Pancreas (tissue), 10 donors: ENCODE measurements at places on chromosomes 3 and 15. TPM values are rescaled to one million over a fixed set of nuclear protein-coding genes. Genes with fewer than 3 reads are reported as not detected.

Gene SPESP1
- 0.61 TPM for polyA plus RNA-seq

GRCh38 chr3:95934181-95934580 lies 880.2 kb upstream of the EPHA6 start:
- no peak for DNase-seq
- H3K36me3 ChIP-seq, result no peaks in the 10 kb centered on the region
- H3K27ac ChIP-seq, result no peak overlapping the region
- peaks cover 6% of the 10 kb centered on the region for H3K4me1 ChIP-seq
- H3K27me3 ChIP-seq, result no peaks in the 10 kb centered on the region
- no peak overlapping the region for H3K4me3 ChIP-seq

Gene DPPA2
- polyA plus RNA-seq, result not detected

GRCh38 chr3:115588201-115589115 lies 34.9 kb upstream of the GAP43 start:
- no peaks in the 10 kb centered on the region for H3K4me1 ChIP-seq
- no peak overlapping the region for H3K27ac ChIP-seq
- DNase-seq, result no peak
- H3K27me3 ChIP-seq, result no peaks in the 10 kb centered on the region
- H3K36me3 ChIP-seq, result no peaks in the 10 kb centered on the region
- H3K4me3 ChIP-seq, result no peak overlapping the region

DNA sequence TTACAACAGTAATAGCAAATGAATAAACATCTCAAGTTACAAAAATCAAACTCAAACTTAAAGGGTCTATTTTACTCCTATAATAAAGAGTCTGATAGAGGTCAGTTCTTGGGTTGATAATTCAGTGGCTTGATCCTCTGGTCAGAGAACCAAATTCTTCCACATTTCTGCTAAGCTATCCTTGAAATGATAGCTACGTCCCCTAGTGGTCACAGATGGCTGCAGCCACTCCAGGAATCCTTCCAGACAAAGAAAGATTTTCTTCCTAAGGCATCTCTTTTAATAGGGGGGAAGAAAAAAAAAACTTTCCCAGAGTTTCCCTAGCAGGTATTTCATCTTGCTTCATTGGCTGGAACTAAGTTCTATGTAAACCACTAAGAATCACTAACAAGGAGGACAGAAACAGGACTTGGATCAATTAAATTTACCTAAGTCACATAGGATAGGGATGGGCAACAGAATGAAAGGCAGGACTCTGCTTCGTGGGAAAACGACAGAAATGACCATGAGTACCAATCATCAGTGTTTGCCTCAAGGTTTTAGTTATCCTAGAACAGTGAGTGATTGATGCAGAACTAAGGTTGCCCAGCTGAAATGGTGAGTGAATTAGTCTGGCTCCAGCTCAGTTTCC lies 160.7 kb downstream of the STAC start:
- no peaks in the 10 kb centered on the region for H3K36me3 ChIP-seq
- H3K4me3 ChIP-seq, result no peak overlapping the region
- DNase-seq, result no peak
- no peak overlapping the region for H3K27ac ChIP-seq
- H3K27me3 ChIP-seq, result no peaks in the 10 kb centered on the region

Gene RGMA
- 6.0 TPM for polyA plus RNA-seq

DNA sequence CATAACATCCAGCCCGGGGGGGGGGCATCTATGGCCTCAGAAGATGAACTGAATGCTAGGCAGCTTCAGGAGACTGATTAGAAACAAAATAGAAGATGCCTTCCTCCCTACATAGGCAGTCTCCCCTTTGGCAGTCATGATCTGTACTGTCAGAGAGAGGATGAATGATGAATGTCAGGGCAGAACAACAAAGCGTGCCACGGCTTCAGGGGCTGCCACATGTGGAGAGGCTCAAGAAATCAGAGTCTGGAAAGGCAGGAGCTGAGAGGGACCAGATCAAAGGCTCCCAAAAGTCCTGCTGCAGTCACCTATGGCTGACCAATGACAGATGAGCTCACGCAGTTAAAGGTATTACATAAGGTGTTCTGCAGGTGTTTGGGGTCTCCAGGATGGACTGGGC lies 180.4 kb downstream of the UACA start:
- H3K36me3 ChIP-seq, result no peaks in the 10 kb centered on the region
- no peaks in the 10 kb centered on the region for H3K4me1 ChIP-seq
- no peak overlapping the region for H3K27ac ChIP-seq
- DNase-seq, result no peak
- H3K4me3 ChIP-seq, result no peak overlapping the region

DNA sequence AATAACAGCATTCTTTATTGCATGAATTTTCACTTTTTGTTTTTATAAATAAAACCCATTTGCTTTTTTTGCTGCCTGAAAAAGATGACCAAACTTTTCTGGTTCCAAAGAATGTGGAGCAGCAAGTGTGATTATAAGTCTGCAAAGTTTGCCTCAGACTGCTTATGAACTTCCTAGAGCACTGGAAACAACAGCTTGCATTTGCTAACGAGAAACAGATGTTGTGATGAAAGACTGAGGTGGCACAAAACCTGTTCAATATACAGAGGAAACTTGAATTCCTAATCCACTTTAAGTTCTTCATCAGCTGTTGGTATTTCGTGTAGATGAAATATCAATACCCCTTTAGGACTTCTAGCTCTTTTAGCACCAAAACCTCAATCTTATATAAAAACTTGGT lies 9.3 kb downstream of the ZPLD1 start:
- H3K27me3 ChIP-seq, result no peaks in the 10 kb centered on the region
- no peak for DNase-seq
- no peaks in the 10 kb centered on the region for H3K4me1 ChIP-seq
- no peak overlapping the region for H3K27ac ChIP-seq
- no peak overlapping the region for H3K4me3 ChIP-seq

DNA sequence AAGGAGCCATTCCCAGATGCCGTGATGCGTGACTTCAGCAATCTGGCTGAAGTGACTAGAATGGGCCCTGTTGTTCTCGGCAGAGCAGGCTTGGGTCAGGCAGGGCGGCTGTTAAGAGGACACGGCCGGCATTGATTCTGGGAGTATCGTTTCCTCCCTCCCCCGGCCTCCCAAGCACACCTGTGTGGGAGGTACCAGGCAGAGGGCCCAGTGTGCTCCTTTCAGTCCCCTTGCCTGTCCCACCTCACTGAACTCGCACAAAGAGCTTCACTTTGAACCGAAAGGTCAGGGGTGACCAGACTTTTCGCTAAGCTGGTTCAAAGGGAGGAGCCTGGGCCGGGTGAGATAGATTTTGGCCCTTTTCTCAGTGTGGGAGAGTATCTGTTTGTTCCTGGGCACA lies 92.7 kb downstream of the CEMIP start:
- H3K4me3 ChIP-seq, result no peak overlapping the region
- no peaks in the 10 kb centered on the region for H3K4me1 ChIP-seq
- no peaks in the 10 kb centered on the region for H3K27me3 ChIP-seq

Gene WDR49
- polyA plus RNA-seq, result 0.11 TPM

Gene MITF
- 2.2 TPM for polyA plus RNA-seq

DNA sequence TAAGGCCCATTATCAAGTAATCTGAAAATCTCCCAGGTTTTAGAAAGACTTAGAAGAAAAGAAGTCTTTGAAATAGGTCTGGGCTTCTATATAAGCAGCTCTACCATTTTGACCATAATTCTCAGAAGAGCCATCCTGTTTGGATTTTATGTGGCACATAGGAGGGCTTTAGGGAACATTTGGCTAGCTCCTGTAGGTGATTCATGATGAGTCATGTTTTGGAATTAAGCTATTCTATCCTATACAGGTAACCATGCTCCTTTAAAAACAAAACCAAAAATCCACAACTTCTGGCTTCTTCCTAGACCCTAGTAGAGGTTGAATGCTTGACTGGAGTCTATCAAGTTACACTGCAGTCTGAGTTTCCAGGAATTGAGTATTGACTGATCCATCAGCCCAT lies 8.9 kb downstream of the SST start:
- no peaks in the 10 kb centered on the region for H3K27me3 ChIP-seq
- no peaks in the 10 kb centered on the region for H3K36me3 ChIP-seq
- H3K4me1 ChIP-seq, result no peaks in the 10 kb centered on the region
- no peak overlapping the region for H3K4me3 ChIP-seq

DNA sequence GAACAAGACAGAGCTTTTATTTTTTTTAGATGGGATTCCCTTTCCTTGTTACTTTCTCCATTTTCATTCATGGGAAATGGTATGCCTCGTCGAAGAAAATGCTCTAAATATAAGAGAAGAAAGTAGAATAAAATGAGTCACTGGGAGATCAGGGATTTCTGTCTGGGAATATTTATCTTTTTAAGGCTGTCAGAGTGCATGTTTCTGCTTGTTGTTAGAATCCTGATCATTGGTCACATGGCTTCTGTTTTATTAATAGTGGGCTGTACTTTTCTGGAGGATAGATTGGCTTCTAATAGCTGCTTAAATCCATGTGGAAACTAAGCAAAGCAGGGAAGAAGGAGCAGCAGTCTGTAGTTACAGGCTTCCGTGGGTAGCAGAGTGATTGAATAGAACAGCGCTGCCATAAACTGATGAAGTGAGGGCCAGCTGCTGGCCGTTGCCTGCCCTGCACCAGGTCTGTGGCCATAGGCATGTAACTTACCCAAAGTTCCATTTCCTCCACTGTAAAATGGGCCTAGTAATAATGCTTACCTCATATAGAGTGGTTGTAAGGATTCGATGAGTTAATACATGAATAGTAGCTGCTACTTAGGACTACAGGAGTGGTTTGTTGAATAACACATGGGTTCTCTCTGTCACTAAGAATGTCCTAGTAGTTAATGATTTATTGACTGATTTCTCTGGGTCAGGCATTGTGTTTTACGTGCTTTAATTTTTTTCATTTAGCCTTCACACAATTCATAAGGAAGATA lies 289.9 kb downstream of the SATB1 start:
- no peak overlapping the region for H3K27ac ChIP-seq
- DNase-seq, result no peak
- no peaks in the 10 kb centered on the region for H3K36me3 ChIP-seq

Gene TGM4
- not detected for polyA plus RNA-seq

Gene CACNA1D
- polyA plus RNA-seq, result 11.3 TPM

GRCh38 chr15:101435761-101436160 lies 53.7 kb downstream of the PCSK6 start:
- no peak overlapping the region for H3K27ac ChIP-seq
- H3K4me3 ChIP-seq, result no peak overlapping the region

DNA sequence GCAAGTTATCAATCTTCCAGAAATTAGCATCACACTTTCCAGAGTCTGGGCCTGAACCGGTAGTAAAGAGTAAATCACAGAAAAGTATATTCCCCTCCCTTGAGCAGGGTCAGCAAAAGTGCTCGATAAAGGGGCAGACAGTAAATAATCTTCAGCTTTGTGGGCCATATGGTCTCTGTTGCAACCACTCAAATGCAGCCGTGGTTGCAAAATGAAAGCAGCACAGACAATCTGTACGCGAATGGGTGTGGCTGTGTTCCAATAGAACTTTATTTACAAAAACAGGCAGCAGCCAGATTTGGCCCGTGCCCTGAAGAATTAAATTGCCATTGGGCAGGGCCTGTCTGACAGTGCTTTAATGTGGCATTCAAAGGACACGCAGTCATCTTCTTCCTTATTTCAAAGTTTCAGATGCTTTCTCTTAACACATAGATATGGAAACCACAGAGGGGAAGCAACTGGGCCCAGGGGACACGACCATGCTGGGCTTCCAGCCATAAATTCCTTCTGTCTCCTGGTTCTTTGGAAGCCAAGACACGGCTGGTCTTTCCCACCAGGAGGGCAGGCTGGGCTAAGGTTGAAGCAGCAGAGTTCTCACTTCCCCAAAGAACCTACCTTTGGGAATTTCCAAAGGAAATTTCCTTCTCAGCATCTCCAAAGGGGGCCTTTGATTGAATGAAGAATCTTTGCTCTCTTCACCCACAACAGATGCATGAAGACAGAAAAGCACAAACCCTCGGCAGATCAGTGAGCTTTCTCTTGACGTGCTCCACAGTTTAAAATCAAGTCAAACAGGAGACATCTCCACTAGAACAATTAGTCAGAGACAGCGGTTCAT lies 489.8 kb upstream of the PROK2 start:
- no peak overlapping the region for H3K4me3 ChIP-seq
- no peak overlapping the region for H3K27ac ChIP-seq
- H3K27me3 ChIP-seq, result no peaks in the 10 kb centered on the region
- H3K36me3 ChIP-seq, result no peaks in the 10 kb centered on the region

Gene SLC9C1
- polyA plus RNA-seq, result not detected

GRCh38 chr15:52642386-52643361 lies 36.5 kb downstream of the ATOSA start:
- H3K27ac ChIP-seq, result no peak overlapping the region
- no peaks in the 10 kb centered on the region for H3K4me1 ChIP-seq
- H3K27me3 ChIP-seq, result no peaks in the 10 kb centered on the region
- peaks cover 4% of the 10 kb centered on the region for H3K36me3 ChIP-seq
- DNase-seq, result no peak

DNA sequence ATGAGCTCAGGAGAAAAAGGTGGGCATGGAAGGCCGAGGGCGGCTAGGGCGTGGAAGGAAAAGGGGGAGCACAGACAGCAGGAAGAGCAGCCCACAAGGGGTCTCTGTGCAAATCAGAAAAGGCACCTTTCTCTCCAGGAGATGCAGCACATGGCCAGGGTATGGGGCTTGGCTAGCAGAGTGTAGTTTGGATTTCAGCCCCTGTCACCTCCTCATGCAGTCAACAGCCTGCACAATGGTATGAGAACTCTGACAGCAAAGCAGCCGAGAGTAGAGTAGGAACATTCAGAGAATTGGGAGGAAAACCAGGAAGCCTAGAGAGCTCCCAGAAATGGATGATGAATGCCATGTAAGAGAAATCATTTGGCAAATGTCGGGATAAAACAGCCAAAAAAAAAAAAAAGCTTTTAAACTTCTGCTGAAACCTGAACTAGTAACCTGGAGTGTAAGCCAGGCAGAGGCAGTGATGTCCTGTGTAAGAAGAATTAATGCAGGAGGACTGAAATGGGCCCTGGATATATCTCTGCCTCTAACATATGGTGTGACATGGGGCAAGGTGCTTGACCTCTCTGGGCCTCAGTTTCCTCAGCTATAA lies 25.7 kb downstream of the FSTL1 start:
- no peak overlapping the region for H3K4me3 ChIP-seq
- H3K36me3 ChIP-seq, result no peaks in the 10 kb centered on the region
- no peaks in the 10 kb centered on the region for H3K4me1 ChIP-seq
- H3K27me3 ChIP-seq, result no peaks in the 10 kb centered on the region
- H3K27ac ChIP-seq, result no peak overlapping the region
- DNase-seq, result no peak

DNA sequence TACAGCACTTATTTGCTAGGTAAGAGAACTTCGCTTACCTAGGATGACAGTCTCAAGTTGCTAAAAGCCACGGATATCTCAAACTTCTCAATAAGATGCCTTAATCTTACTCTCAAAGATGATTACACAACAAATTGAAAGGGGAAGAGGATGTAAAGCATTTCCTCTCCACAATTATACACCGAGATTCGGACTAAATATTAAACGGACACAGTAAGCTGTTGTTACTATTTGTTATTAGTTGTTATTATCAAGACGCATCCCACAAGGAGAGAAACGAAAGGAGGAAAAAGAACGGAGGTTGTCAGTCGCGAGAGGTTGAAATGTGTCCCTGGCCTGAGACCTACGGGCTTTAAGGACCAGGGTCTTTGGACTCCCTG lies 660 bp downstream of the ZNF106 start:
- DNase-seq, result no peak
- no peaks in the 10 kb centered on the region for H3K36me3 ChIP-seq
- H3K4me1 ChIP-seq, result peaks cover 7% of the 10 kb centered on the region
- H3K27ac ChIP-seq, result peak overlapping the region; percentile 92
